Effector memory CD4-positive, alpha-beta T cell (primary cell): ENCODE measurements at places on chromosomes 12 and 14.

DNA sequence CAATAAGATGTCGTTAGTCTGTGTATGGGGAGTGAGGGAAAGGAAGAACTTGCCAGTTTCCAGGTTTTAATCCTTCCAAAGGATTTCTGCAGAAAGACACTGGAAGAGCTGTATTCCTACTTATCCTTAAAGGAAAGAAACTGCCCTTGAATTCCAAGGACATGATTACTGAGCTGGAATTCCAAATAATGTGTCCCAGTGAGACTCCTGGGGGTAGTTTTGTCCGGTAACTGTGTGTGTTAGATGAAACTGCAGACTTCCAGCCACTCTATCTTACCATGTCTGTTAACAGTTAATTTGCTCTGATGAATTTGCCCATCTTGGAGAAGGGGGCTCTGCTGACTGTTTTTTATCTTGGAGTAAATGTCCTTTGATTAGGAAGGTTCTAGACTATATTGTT lies 33.0 kb downstream of the CKB start:
- no peak for DNase-seq

DNA sequence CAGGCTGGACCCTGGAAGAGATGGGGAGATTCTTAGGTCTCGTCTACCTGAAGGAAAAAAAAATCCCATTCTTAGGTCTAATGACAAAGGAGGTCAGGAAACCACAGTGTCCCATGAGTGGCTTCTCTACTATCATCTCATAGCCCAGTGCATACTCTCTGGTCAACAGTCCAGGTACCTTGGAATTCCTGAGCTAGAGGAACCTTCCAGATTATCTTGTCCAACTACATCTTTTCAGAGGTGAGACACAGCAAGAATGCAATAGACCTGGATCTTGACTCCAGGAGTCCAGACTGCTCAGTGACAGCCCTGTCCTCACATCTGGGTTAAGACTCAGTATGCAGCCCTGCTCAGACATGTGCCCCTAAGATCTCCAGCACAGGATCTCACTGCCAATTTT lies 177.5 kb upstream of the NOS1 start:
- no peak for DNase-seq

DNA sequence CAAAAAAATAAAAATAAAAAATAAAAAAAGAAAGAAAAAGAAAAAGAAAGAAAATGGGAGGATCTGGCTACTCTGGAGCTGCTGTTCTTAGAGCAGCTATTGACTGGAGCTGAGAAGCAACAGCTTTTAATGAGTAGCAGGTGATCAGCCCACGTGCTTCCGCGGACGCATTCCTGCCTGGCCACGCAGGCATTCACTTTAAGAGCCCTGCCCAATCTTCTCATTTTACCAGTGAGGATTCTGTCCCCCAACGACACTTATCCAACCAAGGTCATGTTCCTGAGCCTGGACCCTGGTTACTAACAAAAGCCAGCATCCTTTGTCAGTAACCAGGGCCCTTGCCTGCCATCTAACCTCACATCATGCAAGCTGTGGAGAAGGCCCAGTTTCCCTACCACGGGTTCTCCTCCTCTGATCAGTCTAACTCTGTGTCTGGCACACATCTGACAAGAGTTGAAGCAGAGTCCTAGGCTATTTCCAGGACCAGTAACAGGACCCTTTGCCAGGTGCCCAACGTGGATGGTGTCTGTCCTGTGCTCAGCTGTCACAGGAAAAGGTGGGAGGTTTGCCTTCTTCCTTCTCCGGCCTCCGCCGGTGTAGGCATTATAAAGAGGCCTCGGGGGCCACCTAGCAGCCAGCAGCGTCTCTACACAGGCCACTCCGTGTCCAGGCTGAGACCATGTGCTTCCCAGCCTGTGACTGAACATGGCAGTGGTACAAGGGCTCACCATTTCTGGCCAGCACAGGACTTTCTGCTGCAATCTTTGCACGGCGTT lies 60.9 kb upstream of the GPATCH2L start:
- DNase-seq, result no peak

GRCh38 chr12:79973801-79974200 lies 38.9 kb upstream of the PPP1R12A start:
- DNase-seq, result no peak
